CD8-positive, alpha-beta T cell (primary cell): ENCODE measurements at places on chromosomes 2 and 18.

GRCh38 chr2:42791606-42792005 is 777 bp downstream of the HAAO start:
- DNase-seq = no peak

GRCh38 chr2:218043701-218044109 is 25.3 kb upstream of the RUFY4 start:
- no peak for DNase-seq

DNA sequence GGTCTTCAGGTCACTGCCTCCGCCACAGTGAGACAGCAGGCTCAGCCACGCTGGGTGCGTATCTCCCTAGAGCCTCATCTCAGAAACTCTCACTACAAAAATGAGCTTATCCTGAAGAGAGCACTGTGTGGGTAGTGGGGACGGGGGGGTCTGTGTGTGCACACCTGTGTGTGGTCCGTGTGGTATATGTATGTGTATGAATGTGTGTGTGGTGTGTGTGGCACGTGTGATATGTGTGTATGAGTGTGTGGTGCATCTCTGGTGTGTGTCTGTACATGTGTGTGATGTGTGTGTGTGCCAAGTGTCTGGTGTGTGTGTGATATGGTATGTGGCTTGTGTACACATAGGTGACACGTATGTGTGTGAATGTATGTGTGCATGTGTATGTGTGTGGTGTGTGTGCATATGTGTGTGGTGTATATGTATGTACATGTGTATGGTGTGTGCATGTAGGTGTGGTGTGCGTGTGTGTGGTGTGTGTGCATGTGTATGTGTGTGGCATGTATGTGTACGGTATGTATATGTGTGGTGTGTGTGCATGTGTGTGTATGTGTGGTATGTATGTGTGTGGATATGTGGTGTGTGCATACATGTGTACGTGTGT is 332.2 kb downstream of the EIPR1 start:
- no peak for DNase-seq

- no peak for DNase-seq
Measured at GRCh38 chr18:36692921-36693332, 135.9 kb downstream of the TPGS2 start.
